ENCODE measurements at places on chromosomes 2 and 18. TPM values are rescaled to one million over a fixed set of nuclear protein-coding genes. Genes with fewer than 3 reads are reported as not detected.

Gene CNDP1
- polyA plus RNA-seq: 1.6 TPM

DNA sequence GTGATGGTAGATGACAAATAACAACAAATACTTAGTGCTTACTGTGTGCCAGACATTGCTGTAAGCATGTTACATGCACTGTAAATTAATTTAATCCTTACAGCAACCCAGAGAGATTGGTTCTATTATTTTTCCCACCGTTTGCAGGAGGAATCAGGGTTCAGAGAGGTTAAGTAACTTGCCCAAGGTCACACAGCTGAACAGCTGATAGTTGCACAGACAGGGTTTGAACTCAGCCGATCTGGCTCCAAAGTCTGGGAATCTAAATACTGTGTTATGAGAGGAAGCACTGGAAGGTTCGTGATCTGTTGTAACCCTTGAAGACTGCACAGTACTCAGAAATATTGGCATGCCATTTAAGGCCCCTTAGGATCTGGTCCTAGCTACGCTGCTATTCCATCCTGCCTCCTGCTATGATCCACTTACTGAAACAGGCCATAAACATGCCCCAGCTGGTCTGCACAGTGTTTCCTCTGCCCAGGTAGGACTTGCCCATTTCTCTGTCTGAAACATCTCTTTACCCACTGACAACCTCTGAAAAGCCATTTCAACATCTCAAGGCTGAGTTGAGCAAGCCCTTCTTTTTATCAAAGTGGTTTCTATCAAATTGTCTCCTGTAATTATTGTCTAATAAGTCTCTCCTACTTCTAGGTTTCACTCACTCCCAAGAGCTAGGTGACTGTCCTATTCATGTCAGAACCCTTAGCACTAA, 40.4 kb upstream of the MRPL33 start:
- DNase-seq: no peak

GRCh38 chr2:121372082-121372481, 87.1 kb upstream of the TFCP2L1 start:
- no peak for DNase-seq

GRCh38 chr18:57785751-57786437, 17.2 kb downstream of the ATP8B1 start:
- no peak for DNase-seq

- no peak for DNase-seq
Measured at GRCh38 chr2:26619096-26619495, 22.1 kb downstream of the CIB4 start.

DNA sequence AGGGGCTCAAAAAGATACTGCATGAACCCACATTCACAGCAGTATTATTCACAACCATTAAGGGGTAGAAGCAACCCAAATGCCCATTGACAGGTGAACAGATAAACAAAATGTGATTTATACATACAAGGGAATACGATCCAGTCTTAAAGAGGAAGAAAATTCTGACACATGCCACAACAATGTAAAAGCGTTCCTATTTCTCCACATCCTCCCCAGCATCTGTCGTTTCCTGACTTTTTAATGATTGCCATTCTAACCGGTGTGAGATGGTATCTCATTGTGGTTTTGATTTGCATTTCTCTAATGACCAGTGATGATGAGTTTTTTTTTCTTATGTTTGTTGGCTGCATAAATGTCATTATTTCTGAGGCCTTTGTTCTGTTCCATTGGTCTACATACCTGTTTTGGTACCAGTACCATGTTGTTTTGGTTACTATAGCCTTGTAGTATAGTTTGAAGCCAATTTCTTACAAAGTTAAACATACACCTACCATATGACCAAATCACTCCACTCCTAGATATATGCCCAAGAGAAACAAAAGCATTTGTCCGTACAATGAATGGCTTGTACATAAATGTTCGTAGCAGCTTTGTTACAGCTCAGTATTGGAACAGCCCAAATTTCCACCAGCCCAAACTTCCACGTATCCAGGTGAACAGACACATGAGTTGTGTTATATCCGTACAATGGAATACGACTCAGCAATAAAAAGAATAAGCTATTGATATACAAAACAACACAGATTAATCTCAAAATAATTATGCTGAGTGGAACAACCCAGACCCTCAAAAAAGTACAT, 85.1 kb downstream of the TMEM131 start:
- DNase-seq: no peak

Gene PREPL
- polyA plus RNA-seq: 159 TPM

Gene CSRNP3
- 11.0 TPM for polyA plus RNA-seq

DNA sequence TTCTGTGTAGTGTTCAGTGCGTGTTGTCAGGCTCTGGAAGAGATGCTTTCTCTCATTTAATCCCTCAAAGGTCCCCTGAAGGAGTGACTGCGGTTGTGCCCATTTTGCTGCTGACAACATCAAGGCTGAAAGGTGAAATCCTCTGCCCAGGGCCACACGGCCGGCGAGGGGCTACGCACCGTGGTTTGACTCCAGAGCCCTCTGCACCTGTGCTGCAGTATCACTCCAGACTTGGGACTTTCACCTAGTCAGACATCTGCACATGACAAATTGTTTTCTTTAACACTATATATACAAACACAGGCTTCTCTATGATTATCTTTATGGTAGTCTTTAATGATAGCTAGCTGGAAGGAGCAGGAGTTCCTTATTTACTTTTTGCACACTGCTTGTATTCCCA, 90.2 kb downstream of the ARMC9 start:
- DNase-seq: no peak

Gene ST6GAL2
- 24.7 TPM for polyA plus RNA-seq

- DNase-seq: no peak
Measured at GRCh38 chr2:195437521-195437920, 219.5 kb upstream of the SLC39A10 start.

DNA sequence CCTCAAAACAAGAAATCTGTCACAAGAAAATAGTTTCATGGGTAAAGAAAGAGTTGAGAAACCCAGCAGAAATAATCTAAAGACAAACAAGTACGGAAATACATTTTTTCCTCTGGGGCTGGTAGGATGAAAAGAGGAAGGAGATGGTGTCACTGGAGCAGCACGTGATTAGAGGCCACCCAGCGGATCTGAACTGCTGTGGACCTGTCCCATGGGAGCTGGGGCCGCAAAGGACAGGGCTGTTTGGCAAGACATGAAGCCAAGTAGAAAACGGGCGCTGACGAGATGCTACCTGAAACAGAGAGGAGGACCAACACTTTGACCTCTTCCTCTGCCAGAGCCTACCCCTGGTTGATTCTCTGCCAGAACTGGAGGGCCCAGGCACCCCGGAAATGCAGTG, 295.4 kb upstream of the ATP5MC3 start:
- no peak for DNase-seq

Gene CHRNA1
- 3.7 TPM for polyA plus RNA-seq

GRCh38 chr18:9860682-9861081, 25.1 kb upstream of the TXNDC2 start:
- no peak for DNase-seq

GRCh38 chr2:58120626-58121229, 74.1 kb downstream of the VRK2 start:
- no peak for DNase-seq
